ENCODE measurements at places on chromosomes 3 and 15.

DNA sequence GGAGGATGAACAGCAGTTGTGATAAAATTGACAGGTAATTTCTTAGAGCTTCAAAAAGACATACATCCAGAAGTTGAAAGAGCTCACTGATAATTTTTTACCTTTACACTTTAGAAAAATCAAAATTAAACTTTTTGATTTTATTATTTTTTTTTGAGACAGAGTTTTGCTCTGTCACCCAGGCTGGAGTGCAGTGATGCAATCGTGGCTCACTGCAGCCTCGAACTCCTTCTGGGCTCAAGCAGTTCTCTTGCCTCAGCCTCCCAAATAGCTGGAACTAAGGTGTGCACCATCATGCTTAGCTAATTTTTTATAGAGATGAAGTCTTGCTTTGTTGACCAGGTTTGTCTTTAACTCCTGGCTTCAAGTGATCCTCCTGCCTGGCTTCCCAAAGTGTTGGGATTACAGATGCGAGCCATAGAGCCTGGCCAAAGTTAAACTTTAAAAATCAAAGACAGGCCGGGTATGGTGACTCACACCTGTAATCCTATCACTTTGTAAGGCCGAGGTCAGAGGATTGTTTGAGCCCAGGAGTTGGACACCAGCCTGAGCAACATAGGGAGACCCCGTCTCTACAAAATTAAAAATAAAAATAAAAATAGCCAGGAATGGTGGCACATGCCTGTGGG is 21.7 kb downstream of the PLA2G4F start:
- no peak for DNase-seq

GRCh38 chr3:120681506-120682038 is 467 bp downstream of the HGD start:
- no peak for DNase-seq

DNA sequence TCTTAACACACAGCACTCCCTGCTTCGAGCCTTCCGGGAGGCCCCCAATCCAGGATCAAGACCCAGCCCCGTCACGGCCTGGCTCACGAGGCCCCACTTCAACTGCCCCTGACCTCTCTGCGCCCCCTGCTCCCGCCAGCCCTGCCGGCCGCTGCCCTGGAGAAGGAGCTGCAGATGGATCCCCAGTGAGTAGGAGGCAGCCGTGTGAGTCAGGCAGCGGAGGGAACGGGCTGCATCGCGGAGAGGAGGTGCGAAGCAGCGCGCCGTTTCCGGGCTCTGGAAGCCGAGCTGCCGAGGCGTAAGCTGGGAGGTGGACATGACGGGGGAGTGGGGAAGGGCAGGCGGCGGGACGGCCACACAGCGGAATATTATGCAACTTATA is 133.4 kb downstream of the TPRA1 start:
- DNase-seq = peak; percentile 46

GRCh38 chr3:141915016-141915415 is 38.6 kb downstream of the ATP1B3 start:
- no peak for DNase-seq

DNA sequence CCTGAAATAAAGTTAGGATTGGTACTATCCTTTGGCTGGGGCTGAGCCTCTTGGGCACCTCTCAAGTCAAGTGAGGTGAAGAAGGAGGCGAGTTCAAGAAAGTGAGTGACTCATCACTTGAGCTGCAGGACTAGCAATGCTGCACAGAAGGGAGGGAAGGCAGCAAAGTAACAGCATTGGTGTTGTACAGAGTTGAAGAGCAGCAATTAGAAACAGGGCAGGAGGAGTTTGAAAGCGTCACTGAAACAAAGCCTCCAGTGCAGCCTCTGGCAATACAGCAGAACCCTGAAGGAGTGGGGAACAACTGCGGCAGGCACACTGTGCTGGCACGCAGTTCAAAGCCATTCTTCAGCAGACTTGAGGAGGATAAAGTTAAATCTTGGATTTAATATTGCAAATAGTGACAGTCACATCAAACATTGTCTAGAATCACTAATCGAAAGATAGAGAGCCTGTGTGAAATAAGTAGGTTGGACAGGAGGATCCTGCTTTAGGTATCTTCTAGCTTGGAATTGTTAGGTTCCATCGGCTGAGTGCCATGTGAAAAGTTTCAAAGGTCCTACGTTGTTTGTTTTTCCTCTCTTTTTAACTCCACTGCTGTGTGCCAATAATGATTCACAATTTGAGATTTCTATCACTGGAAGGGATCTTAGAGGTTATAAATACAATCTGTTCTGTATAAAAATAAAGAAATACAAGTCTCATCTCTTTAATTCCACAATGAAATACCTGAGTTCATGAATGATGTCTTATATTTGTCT is 479.8 kb downstream of the NAALADL2 start:
- no peak for DNase-seq
